ENCODE measurements at places on chromosomes 6 and 20.
A peak's percentile ranks its signal among the peaks of the same experiment; 100 is the strongest.

GRCh38 chr6:135183532-135184440 is 2.7 kb downstream of the MYB start:
- DNase-seq: peak; percentile 21

DNA sequence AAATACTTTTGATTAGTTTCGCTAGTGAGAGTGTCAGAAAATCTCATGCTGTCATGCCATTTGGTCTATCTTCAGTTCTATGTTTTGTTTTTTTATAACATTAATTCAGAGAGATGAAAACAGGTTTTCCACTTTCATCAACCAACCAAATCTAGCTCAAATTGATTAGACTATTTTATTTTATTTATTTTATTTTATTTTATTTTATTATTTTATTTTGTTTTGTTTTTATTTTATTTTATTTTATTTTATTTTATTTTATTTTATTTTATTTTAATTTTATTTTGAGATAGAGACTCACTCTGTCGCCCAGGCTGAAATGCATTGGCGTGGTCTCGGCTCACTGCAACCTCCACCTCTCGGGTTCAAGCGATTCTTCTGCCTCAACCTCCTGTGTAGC is 1391.0 kb upstream of the ADGRB3 start:
- DNase-seq: no peak

- no peak for DNase-seq
Measured at GRCh38 chr6:7341989-7342742, 29.2 kb upstream of the SSR1 start.

GRCh38 chr6:149060300-149060984 is 257.1 kb upstream of the TAB2 start:
- DNase-seq: no peak

DNA sequence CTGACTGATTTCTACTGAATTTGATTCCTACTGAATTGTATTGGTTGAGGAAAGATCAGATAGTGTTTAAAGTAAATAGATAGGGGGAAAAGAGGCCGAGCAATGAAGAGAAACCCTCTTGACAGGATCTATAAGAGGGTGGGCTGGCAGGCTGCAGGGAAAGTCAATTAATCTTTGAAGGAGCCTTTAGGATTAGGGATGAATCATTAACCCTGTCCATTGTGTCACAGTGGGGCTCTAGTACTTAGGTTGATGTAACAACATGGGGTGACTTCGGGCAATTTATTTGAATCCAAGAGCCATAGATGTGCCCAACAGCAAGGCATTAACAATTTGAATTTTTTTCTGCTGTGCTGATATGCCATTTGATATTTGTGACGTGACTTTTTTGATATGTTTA is 7.5 kb downstream of the RFX6 start:
- DNase-seq: no peak

DNA sequence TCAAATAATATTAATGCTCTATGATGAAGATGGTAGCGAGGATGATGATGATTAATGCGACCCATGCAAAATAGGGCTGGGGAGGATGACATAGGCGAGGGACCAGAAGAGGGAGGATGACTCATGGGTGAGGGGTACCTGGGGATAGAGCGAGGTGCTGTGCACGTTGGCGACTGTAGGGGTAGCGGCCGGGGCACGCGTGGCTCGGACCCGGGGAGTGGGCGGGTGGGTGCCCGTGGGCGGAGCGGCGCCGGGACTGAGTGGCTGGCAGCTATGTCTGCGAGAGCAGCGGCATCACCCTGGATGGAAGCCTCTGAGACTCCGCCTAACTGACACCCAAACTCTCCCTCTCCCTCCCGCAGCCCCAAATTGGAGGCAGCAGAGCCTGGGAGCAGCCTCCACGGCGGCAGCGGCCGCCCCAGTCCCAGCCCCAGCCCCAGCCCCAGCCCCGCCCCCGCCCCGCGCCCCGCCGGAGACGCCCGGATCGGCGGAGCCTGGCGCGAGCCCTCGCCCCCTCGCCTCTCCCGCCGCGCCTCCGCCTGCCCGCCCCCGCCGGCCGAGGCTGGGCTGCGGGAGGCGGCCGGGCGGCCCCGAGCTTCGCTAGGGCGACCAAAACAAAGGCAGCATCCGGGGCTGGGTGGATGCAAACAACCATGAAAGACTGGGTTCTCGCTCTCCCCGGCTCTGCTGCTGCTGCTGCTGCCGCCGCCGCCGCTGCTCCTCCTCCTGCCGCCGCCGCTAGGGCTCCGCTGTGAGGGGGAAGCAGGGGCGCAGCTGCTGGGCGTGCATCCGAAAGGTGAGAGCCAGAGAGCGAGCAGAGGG is at the start of gene RIMS1:
RIMS1 (plus strand) TSS at position 367 of the 822 bp plus-strand sequence. CDS start 474 bp downstream, outside the sequence.
- peak; percentile 41 for DNase-seq

Measured in hepatic stellate cell (primary cell).